ENCODE measurements at places on chromosomes 4 and X.

GRCh38 chr4:157824021-157824420 lies 348.8 kb downstream of the GASK1B start:
- DNase-seq: no peak

DNA sequence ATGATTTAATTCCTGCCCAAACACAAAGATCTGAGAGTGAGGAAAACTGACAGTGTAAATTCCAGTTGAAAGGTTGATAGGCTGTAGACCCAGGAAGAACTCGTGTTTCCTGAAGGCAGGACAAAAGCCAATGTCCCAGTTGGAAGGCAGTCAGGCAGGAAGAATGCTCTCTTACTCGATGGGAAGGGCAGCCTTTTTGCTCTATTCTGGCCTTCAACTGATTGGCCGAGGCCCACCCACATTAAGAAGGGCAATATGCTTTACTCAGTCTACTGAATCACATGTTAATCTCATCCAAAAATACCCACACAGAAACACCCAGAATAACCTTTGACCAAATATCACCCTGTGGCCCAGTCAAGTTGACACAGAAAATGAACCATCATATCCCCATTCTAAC lies 45.3 kb upstream of the SOD3 start:
- DNase-seq: no peak

GRCh38 chr4:180394730-180395129 lies 1848.5 kb upstream of the TENM3 start:
- no peak for DNase-seq

- DNase-seq: no peak
Observed at GRCh38 chr4:56986952-56987351, 8.3 kb downstream of the POLR2B start.

DNA sequence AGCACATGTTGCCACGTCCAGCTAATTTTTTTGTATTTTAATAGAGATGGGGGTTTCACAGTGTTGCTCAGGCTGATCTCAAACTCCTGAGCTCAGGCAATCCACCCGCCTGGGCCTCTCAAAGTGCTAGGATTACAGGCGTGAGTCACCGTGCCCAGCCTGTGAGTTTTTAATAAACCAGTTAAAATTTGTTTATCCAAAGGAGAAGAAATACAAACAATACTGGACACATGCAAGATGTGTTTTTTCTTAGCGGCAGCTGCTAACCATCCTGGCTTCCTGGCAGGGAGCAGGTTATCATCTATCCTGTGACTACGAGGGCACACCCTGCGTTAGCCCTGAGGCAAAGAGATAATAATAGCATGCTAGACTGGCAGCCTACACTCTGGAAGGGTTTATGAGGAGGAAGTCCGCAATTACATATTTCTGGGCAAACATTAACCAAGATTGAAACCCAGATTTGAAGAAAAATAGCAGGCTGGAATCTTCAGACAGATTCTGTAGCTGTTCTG lies 191.4 kb downstream of the SPRY1 start:
- DNase-seq: no peak

- no peak for DNase-seq
Observed at GRCh38 chr4:6538111-6538510, 36.9 kb upstream of the MAN2B2 start.

DNA sequence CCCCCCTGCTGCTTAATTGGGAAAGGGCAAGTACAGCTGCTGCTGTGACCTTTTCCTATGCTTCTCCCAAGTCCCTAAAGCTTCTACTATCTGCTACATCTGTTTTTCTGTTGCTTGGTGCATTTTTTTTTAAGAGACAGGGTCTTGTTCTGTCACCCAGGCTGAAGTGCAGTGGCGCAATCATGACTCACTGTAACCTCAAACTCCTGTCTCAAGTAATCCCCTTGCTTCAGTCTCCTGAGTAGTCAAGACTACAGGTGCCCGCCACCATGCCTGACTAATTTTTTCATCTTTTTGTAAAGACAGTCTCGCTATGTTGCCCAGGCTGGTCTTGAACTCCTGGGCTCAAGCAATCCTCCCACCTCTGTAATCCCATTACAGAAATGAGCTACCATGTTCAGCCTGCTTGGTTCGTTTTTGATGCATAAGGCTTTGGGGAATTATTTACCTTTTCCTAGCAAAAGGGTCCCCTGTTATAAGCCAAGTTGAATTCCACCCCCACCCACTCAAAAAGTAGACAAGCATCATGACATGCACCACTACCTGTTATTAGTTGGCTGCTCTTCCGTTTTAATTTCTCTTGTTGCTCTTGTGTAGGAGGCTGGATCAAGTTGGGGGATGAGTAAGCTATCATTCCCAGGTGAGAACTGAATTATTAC lies 39.6 kb downstream of the DGKK start:
- DNase-seq: no peak

DNA sequence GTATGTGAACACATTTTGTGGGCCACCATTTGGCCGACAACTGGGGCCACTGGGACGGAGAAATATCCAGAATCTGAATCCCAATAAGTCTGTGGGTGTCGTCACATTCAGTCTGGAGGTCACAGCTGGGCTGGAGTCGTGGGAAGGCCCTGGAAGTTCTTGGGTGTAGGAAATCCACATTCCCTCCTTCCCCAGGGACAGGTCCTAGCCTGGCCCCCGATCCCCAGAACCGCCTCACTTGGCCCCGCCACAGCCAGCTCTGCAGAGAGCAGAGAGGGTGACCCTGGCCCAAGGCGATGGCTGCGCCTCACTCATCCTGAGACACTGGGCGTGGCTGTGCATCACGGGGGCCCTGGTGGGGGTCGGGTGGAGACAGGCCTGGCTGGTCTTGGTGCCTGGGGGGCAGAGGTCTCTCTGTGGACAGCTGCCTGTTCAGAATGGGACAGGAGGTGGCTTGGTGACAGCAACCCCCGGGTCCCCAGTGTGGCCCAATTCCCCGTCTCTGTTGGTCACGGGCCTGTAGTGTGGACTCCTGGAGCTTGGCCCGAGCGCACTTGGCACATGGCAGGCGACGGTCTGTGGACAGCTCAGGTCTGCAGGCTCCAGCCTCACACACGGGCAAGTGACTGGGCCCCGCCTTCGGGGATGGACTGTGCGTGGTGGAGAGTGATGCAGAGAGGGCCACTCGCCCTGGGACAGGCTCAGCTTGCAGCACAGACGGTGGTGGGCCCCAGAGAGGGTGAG lies 16.4 kb downstream of the DOK7 start:
- no peak for DNase-seq

DNA sequence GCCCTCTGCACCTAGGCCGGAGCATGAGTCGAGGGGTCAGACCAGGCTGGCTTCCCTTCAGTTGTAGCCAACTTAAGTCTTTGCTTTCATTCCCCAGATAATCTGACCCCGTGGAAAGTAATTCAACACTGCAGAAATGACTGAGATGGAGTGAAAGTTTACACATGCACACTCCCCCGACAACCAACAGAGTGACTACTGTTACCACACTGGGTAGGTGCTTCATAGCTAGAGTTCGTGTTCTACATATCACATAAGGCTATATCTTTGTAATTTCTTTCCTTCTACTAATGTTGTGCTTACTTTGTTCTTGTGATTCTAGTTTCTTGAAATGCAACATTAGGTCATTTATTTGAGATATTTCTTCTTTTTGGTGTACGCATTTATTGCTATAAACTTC lies 7.2 kb upstream of the CTAG2 start:
- DNase-seq: no peak

GRCh38 chr4:118307643-118308042 lies 45.2 kb downstream of the PRSS12 start:
- no peak for DNase-seq

Data from stimulated activated CD8-positive, alpha-beta memory T cell treated with anti-CD3 and anti-CD28 coated beads, Interleukin-15, amount 100 ng/mL, for 1 hour (primary cell).